Activated CD4-positive, alpha-beta T cell treated with anti-CD3 and anti-CD28 coated beads, Interleukin-2, amount 50 U/mL, for 24 hours (primary cell): ENCODE measurements at places on chromosomes 7 and 10.

GRCh38 chr7:102170393-102170970 is 116.2 kb upstream of the SH2B2 start:
- no peak for DNase-seq

DNA sequence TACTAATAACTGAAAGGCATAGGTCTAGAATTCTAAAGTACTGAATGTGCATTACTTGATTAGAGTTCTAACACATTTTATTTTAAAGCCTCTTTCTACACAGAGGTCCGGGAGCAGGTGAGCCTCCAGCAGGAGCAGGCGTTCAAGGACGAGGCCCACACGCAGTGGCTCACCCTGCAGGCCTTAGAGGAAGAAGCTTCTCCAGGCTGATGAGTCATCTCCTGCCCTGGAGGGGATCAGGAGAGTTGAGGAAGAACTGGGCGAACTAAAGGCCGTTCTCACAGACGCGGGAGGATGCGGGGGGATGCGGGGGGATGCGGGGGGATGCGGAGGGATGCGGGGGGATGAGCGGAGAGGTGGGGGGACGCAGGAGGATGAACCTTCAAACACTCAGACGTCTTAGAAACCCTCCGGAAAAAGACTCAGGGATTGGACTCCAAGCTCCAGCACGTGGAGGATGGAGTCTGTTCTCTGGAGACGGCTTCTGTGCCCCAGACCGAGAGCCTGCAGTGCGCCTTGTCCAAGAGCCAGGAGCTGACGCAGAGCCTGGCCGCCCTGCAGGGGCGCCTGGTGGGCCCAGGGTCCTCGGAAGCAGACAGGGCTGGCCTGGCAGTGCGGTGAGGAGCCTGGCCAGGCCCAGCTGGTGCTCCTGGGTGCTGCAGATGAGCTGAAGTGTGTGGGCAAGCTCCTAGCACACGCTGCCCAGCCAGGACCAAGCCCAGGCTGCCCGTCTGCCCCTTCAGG is 433.7 kb upstream of the TPK1 start:
- no peak for DNase-seq

- DNase-seq, result no peak
Observed at GRCh38 chr10:121804460-121804859, 123.4 kb downstream of the ATE1 start.

GRCh38 chr7:139994356-139994755 is 68.4 kb downstream of the PARP12 start:
- no peak for DNase-seq

GRCh38 chr10:131187926-131188325 is 123.6 kb downstream of the TCERG1L start:
- DNase-seq, result no peak

DNA sequence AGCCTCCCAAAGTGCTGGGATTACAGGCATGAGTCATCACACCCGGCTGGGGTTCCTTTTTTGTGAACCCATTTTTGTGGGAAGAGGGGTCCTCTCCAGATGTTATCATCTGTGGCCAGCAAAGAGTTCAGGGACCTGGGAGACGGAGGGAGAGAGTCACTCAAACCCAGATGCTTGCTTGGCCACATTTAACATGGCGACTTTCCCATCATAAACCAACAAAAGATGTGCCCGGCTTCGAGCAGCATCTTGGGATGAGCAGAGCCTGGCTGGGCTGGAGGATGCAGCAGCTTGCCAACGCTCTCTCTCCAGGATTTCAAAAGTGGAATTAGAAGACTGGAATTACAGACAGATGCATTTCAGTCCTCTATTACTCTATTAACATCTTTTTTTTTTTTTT is 19.1 kb upstream of the HABP2 start:
- DNase-seq, result no peak

DNA sequence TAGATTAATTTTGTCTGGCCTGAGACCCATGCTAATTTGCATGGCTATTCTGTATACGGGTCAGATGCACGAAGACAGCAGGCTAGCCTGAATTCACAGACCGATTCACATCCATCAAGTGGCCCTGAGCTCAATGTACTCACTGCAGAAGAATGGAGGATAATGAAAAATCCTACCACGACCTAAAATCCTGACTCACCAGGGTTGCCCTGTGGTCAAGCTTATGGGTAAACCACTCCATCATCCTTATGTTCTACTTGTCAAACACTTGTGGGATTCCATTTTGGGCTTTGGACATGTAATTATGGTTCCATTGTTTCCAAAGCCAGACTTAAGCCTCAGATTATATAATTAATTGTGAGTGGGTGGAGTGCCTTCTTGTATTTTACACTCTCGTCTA is 110.4 kb upstream of the ZNF438 start:
- no peak for DNase-seq

GRCh38 chr7:24573554-24574338 is 494 bp downstream of the PALS2 start:
- DNase-seq, result peak; percentile 16

DNA sequence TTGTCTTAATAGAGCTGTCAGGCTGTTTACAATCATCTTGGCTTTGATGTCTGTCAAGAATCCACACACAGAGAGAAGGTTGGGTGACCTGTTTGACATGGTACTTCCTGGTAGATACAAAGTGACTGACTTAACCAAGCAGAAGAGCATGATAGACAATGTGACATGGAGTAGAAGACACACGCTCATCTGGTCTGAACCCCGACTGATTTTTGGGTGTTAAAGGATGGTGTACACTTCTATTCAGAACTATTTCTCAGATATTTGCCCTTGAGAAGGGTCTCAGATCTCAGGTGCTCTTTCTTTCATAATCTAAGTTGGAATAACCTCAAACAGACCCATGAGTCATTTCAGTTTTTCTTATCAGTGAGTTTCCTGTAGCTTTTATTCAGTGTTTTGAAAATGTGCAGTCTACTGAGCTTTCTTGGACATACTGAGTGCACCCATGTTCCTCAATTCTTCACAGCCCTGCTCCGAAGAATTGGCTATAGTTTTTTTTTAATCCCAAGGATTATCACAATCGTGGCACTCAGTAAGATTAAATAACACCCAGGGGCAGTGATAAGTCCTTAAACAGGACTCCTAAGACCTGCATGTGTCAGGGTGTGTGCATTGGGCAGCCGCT is 46.4 kb upstream of the NXPH1 start:
- no peak for DNase-seq

- DNase-seq, result no peak
Observed at GRCh38 chr7:106625678-106626301, 35.2 kb downstream of the CCDC71L start.

GRCh38 chr7:139660317-139661042 is 117.3 kb downstream of the HIPK2 start:
- no peak for DNase-seq

GRCh38 chr10:68208424-68209042 is 23.4 kb downstream of the ATOH7 start:
- no peak for DNase-seq

DNA sequence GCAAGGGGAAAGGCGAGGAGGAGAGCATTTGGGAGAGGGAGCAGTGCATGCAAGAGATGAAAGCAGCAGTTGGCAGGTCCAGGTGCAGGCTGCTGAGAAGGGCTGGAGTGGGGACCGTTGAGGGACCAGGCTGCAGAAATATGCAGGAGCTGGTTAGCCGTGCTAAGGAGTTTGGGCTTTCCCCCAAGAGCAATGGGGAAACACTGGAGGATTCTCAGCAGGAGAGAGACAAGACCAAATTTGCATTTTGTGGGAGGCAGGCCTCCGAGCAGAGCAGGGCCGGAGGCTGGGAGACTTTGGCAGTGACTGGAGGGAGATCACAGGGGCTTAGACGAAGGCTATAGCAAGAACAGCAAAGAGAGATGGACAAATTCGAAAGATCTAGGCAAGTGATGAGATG is 11.8 kb downstream of the BTBD16 start:
- no peak for DNase-seq

- DNase-seq, result no peak
Observed at GRCh38 chr7:97851683-97852082, 20.5 kb downstream of the ASNS start.

DNA sequence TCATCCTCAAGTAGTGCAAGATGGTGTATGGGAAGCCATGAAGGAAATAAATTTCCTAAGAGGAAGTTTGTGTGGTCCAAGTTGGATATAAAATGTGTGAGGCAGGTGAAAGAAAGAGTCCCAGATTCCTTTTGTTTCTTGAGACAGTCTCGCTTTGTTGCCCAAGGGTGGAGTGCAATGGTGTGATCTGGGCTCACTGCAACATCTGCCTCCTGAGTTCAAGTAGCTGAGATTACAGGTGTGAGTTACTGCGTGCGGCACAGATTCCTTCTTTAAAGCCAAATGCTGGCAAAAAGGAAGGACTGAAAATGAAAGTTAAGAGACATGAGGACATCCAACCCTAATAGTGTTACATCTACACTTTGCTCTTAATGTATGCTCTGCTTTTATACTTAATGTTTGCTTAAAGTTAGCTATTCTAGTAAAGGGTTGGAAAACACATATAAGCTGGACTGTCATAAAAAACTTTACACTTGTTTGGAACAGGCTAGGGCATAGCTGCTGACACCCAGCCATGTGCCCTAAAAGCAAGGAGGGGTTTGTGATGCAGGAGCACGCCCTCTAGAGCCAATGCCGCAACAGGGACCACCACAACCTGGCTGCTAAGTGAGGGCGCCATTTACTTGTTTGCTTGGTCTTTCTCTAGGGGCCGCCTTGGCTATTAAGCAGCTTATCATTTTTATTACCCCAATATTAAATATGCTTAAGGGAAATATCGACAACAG is 34.5 kb downstream of the CLEC2L start:
- no peak for DNase-seq

GRCh38 chr7:37285706-37286453 is 162.8 kb downstream of the ELMO1 start:
- DNase-seq, result no peak

DNA sequence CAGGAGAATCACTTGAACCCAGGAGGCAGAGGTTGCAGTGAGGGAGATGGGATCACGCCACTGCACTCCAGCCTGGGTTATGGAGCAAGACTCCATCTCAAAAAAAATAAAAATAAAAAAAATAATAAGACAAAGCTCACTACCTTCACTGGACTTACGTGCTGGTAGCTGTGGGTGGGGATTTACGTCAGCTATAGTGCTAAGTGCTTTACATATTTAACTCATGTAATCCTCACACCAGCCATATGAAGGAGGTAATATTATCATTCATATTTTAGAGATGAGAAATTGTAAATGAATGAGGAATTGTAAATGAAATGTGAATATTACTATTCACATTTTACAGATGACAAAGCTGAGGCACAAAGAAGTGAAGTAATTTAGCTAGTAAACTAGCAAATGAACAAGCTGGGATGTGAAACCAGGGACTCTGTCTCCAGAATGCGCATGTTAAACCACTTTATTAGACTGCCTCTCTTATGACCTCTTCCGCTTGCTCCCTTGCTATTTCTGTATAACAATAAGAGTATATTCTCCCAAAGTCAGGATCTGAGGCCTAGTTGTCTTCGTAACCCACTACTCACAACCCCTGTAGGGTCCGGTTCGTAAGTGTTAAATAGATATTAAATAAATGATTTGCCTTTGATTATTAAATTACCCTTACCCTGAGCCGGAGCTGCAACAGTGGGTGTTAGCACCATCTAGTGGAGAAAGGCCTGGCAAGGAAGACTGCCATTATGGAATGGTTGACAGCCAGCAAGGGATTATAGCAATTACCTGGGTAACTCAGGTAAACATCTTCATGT is 70.2 kb downstream of the HTR7 start:
- DNase-seq, result peak; percentile 18

DNA sequence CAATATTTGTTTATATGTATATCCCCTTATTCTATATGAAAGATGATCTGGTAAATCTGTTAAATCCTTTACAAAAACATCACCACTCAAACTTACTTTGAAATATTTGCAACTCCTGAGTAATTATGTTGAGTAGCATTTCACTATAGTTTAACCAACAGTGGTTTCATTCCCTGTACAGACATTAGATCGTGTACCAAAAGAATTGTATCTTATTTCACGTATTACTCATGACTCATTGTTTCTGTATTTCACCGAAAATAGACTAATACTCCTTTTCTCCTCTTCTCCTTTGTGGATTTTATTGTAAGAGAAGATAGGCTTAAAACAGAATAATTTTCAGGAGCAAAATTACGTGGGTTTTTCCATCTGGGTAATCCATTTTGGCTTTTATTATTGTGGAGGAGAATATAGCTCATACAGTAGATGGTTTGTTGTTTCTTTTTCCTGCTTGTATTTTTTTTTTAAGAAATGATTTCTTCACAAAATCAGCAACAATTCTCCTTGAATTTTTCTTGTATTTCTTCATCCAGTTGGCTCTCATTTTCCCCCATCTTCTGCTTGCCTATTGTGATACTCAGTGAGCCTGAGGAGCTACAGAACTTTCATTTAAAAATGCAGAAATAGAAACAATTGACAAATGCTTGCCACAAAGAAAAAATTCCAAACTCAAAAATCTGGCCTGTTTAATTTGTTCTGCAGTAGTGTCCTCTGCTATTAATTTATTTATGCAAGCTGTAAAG is 90.6 kb upstream of the OIT3 start:
- DNase-seq, result no peak

DNA sequence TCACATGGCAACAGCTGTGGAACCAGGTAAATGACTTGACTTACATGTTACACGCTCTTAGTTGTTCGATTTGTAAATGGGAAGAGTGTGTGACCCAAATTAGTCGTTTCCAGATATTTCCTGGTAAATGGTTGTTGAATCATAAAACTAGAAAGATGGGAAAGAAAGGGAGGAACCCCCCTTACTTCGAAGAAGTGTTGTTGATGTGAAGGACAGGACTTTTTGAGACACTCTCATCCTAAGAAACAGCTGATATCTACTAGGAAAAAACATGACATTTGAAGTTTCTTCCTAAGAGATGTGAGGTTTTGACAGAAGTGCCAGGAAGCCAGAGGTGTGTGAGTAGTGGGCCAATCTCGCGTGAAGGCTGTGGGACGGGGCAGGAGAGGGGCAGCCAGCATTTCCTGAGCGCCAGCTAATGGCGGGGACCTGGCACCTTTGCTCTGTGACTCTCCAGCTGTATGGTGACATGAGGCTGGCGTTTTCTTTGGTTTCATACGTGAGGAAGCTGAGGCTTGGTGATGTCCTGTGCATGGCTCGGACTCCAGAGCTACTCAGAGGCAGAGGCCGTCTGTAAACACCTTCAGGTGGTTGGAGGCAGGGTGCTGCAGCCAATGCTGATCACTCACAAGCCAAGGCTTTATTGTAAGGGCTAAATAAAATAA is 53.7 kb downstream of the IKZF1 start:
- no peak for DNase-seq

DNA sequence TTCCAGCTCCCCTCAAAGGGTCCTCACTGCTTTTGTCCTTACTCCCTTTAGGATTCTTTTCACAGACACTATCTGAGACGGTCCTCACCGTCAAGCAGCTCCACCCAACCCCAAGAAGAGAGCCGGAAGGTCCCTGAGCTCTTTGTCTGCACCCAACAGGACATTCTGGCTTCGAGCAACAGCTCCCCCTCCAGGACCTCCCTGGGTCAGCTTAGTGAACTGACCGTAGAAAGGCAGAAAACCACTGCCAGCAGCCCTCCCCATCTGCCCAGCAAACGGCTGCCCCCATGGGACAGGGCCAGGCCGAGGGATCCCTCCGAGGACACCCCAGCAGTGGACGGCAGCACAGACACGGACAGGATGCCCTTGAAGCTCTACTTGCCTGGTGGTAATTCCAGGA is 19.9 kb downstream of the MINDY4 start:
- DNase-seq, result no peak
